Stimulated activated CD4-positive, alpha-beta T cell treated with anti-CD3 and anti-CD28 coated beads, TNF-alpha, amount 100 ng/mL, for 24 hours (primary cell): ENCODE measurements at places on chromosomes 6 and 20.

DNA sequence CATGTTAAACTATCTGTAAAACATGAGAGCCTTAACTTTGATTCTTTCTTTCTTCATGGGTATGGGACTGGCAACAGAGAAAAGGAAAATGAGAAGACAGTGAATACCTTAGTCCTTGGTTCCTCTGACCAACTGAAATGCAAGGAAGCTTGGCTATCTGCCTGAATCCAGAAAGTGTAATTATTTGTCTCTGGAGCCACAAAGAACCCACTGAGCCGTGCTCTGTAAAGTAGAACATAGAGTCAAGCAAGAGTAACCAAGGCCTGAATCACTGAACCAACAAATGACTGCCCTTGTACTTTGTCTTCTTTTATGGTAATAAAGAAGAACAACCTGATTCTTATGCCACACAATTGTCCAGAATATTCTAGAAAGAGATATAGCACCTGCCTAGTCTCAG lies 27.6 kb downstream of the PKHD1 start:
- no peak for DNase-seq

DNA sequence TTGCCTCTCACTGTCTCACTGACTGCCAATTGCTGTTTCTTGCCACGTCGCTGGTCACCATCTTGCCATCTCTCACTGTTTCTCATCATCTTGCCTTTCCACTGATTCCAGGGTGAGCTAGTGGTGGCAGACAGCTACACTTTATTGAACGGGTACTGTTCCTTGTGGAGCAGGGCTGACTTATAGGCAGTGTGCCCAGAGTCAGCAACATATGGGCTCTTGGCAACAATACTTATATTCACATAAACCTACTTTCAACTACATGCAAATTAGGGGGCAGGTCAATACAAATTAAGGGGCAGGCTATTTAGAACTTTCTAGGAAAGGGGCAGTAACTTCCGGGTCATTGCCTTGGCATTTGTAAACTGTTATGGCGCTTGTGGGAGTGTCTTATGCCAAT lies 186.2 kb upstream of the SYNDIG1 start:
- DNase-seq = no peak

DNA sequence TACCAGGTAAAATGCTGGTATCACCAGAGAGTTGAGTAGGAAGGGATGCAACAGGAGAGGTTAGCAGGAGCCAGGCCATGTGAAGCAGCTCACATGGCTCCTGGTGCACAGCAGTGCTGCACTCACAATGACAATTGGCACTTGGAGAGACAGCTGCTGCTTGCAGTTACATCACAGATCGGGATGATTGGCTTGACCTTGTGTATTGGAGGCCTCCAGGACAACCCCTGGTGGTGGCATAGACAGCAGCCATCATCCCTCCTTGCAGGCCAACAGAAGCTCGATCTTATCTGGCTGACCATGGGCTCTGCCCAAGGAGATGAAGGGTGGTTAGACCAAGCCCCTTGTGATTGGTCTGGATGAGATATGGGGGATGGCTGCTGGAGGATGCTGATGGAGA lies 73.0 kb downstream of the EYA2 start:
- no peak for DNase-seq

- no peak for DNase-seq
These were observed 122.8 kb upstream of the EEF1E1 start for GRCh38 chr6:8225113-8225512.

DNA sequence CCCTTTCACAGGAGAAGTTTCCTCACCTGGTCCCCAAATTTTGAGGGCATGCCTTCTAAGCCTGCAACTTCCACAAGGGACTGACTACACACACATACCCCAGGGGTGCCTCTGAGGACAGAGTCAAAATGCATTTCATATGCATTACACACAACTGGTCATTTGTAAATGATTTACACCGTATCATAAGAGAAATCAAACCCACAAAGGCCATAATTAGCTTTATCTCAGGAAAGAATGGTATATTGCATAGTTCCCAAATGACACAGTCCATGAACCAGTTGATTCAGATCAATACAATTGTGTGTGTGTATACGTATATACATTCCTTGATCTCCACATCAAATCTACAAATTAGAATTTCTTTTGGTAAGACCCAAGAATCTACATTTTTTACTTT lies 203.3 kb upstream of the PRDM1 start:
- DNase-seq = no peak

- DNase-seq = no peak
These were observed at the start of gene TMEM244 for GRCh38 chr6:129860908-129861665. Gene TMEM244 (minus strand): TSS chr6:129861315. CDS start chr6:129861188, 127 bp downstream.

GRCh38 chr6:92684386-92684785 lies 735.0 kb downstream of the EPHA7 start:
- no peak for DNase-seq

DNA sequence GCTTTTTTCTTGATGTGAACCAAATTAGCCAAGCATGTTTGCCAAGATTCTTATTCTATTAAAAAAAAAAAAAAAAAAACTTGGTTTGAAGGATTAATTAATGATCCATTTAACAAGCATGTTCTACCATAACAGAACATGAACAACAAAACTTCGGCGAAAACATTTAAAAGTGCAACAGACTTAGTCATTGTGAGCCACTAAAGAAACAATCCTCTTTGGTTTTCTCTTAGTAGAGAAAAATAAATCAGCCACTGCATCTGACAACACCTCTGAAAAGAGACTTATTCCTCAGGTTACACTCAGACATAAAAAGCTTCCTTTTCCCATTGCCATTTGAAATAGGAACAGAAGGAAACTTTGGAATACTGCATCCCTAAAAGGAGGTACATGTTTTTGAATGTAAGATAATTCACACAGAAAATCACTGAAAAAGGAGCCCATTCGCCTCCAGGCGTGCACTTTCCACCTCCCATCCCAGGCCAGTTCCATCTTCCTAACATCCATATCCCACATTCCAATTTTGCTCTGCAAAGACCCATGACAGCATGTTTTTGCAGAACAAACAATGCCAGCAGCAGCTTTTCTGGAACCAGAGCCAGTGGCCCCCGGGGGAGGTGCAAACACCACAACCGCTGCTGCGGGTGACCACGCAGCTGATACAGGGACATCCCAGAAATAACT lies 79.5 kb downstream of the ZMYND8 start:
- no peak for DNase-seq

- no peak for DNase-seq
These were observed 456.9 kb upstream of the ID4 start for GRCh38 chr6:19380293-19380692.

DNA sequence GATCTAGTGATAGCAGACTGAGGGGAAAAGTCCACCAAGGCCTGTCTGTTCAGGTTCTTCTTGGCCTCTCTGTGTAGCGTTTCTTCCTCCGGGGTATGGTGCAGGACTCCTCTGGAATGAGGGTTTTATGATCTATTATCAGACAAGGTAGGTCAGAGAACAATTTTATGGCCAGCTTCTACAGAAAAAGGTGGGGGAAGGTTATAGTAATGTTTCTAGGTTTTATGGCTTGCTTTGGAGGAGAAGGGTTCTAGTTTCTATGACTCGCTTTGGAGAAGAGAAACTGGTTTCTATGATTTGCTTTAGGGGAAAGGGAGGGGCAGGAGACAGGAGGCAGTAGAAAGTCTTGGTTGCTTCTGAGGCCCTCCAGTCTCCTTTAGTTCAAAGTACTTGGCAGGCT lies 144.8 kb upstream of the LAMA2 start:
- no peak for DNase-seq

- DNase-seq = no peak
These were observed 18.8 kb downstream of the ZNF292 start for GRCh38 chr6:87174078-87174579.

DNA sequence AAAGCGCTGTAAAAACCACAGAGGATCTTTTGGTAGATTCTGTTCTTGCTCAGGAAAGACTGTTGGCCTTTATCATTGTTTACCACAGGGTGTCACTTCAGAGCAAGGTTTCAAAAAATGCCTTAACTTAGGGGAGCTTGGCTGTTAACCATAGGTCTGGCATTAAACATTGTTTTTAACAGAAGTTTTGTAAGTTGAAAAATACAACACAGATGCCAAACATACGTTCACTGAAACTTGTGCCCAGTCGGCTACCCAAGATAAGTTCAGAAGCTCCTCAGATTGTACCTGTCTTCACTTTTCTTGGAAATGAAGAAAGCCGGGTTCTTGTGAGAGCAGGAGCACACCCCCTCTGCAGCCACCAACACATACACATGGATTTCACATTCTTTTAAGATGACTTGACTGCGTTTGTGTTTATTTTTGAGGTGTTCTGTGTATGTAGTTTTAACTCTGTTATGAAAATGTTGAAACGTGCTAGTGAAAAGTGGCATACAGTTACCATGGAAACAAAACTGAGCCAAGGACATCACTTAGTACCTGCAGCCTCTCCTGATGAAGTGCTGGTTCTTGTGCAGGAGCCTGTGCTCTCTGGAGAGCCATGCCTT lies 64.9 kb downstream of the SYCP2L start:
- no peak for DNase-seq

GRCh38 chr6:103799971-103800670 lies 1059.6 kb downstream of the HACE1 start:
- no peak for DNase-seq

GRCh38 chr6:74611220-74611619 lies 594.6 kb downstream of the COL12A1 start:
- no peak for DNase-seq

GRCh38 chr6:164258421-164258820 lies 843.9 kb downstream of the QKI start:
- no peak for DNase-seq

- DNase-seq = no peak
These were observed 59.7 kb downstream of the TFAP2A start for GRCh38 chr6:10355115-10355702.

GRCh38 chr6:47161176-47161687 lies 119.1 kb upstream of the ADGRF1 start:
- no peak for DNase-seq

DNA sequence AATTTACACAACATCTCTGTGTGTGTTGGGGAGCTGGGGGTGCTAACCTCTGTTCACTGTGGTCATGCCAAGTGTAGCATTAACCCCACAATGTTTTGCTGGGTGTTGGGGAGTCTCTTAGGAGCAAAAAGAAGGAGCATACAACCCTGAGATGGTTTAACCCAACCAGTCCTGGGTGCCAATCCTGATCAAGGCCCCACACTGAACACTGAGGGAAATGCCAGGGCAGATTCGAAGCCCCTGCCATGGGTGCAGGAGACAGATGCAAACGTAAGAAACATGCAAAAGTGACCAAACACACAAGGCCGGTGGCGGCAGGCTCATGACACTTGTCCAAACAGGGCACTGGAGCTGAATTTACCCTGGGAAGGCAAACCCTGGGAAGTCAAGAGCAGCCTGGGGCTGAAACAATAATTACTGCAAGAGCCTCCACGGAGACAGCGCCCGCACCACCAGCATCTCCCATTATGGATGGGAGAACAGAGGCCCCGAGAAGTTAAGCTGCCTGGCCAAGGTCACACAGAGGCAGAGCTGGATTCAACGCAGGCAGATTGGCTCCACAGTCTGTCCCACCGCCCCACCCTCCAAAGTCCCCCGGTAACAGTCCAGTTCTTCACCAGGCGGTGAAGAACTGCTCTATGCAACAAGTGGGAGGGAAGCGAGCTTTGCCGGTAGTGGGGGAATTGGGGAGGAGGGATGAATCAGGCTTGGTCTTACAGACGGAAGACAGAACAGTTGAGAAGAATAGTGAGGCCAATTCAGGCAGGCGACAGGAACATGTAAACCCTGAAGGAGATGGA lies 8.5 kb downstream of the ACSS1 start:
- no peak for DNase-seq

DNA sequence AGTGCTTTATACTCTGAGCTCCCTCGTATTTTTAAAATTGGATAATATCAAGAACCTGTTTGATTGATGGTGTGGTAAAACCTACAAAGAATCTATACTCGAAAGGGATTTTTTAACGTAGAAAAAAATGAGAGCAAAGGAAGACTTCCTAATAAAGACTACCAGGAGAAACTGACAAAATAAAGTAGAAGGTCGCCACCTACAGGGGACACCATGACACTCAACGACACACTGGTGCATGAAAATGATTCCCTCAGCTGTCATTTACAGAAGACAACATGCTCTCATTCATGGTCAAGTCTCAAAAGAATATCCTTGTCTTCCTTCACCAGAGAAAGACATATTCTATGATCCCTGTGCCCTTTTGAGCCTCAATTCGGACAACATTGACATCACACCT lies 10.1 kb upstream of the NHSL1 start:
- DNase-seq = peak; percentile 18

- no peak for DNase-seq
These were observed 37.0 kb upstream of the MPC1 start for GRCh38 chr6:166419717-166420116.

- no peak for DNase-seq
These were observed 164.0 kb downstream of the MRPL14 start for GRCh38 chr6:43963203-43963602.

- DNase-seq = no peak
These were observed 39.5 kb downstream of the UNC5CL start for GRCh38 chr6:40999569-40999968.

DNA sequence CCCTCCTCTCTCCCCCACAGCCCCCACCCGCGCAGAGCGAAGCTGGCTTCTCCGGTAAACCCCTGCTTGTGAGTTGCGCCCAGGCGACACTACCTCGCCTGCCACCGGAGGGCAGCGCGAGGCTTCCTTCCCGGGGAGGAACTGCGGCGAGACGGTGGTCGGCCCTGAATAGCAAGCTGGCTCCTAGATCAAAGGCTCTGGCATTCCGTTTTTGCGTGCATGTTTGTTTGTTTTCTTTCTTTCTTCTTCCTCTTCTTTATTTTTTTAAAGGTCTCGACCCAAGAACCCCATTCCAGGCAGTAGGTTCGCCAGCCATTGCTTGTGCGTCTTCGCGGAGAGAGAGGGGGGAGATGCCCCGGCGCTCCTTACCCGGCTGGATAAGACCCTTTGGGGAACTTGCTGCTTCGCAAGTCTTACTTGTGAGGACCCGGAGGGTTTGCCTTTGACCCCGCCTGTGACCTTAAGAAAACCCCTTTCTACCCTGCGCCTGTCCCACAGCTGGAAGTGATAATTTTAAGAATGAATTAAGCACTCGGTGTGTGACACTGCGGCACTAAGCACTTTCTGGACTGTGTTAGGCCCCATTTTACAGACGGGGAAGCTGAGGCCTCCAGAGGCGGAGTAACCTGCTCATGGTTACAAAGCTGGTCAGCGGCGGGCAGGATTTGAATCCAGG lies 92.7 kb upstream of the SIRPA start:
- DNase-seq = no peak

- no peak for DNase-seq
These were observed 52.2 kb upstream of the UNC93A start for GRCh38 chr6:167238694-167239467.

DNA sequence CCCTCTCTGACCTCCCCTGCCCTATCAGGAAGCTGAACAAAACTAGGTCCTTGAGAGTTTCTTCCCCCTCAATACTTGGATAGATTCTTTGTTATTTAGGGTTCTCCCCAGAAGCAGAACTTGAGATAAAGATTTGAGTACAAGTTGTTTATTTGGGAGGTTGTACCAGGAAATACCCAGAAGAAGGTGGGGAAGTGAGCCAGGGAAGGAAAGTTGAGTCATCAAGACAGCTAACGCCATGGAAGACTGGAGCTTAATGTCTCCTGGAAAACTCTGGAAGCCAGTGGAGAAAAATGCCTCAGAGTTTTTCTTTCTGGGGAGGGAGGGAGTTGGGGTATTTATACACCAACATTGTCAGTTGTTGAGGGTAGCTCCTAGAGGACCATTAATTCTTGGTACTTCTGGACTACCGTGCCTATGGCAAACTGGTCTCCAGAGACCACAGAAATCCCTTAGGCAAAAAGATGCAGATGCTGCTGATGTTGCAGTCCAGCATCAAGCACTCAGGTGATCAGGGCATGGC lies 102.6 kb upstream of the ZFP64 start:
- DNase-seq = no peak

GRCh38 chr20:5222919-5223634 lies 93.7 kb downstream of the PROKR2 start:
- DNase-seq = peak; percentile 53

GRCh38 chr6:137227871-137228302 lies 8.7 kb upstream of the IFNGR1 start:
- DNase-seq = no peak
